Nephron progenitor cell (in vitro differentiated cells): ENCODE measurements at places on chromosomes 6 and 20.

GRCh38 chr6:106858653-106859092 is 115.9 kb downstream of the CD24 start:
- no peak for DNase-seq

DNA sequence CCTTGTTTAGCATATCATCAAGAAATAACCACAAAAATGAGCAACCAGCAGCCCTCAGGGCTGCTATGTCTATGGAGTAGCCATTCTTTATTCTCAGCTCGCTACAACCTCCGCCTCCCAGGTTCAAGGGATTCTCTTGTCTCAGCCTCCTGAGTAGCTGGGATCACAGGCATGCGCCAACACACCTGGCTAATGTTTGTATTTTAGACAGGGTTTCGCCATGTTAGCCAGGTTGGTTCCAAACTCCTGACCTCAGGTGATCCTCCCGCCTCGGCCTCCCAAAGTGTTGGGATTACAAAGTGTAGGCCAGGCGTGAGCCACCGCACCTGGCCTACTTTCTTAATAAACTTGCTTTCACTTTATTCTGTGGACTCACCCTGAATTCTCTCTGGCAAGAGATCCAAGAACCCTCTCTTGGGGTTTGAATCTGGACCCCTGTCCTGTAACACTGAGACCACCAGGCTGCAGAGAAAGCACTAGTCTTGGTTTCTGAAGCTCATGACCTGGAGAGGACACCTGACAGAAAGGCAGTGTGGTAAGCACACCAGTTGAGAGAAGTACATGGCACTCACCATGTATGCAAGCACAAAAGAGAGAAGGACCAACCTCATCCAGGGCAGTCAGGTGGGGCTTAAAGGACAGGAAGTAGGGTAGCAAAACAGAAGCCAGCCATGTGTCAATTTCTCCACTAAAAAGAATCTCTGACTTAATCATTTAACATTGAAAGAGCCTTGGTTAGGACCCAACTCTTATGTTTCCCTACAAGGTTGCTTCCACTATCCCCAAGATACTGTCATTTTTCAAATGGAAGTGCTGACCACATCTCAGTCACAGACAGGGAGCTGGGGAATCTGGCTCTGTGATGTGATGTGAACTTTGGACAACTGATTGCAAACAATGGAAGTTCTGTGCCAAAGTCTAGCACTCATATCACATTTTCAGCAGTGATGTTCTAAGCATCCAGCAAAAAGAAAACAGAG is 97.4 kb upstream of the DST start:
- no peak for DNase-seq

DNA sequence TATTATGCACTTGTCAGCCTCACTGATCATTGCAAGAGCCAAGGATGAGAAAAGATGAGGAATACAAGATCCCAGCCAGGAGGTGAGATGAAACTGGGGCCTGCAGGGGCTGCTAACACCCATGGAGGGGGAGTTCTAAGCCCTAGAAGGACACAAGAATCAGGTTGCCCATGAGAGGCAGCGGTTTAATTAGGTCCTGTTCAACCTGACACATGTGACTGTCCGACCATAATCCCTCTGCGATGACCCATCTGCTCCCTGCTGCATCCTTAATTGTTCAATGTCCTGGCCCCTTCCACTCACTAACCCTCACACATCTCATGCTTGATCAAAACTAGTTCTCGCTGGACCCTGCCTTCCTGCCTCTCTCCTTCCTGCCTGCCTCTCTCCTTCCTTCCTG is 52.2 kb upstream of the NNAT start:
- no peak for DNase-seq

GRCh38 chr6:148407372-148407771 is 64.7 kb downstream of the SASH1 start:
- DNase-seq, result no peak

DNA sequence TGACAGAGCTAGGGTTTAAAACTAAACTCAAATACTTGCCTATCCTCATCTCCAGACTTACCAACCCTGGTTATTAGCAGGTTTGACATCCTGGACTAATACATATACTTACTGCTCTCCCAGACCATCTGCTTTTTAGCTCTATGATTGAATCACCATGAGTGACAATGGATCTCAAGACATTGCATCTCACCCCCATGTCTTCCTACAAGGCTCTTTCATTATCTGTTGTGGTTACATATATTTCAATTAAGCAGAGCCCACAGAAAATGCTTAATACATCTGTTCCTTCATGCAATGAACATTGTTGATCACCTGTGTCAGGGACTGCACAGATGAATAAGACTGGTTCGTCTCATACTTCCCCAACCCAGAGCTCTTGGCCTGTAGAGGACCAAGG is 19.4 kb downstream of the SAMD3 start:
- DNase-seq, result no peak

- peak; percentile 61 for DNase-seq
Measured at GRCh38 chr20:62064770-62065673, 659 bp downstream of the TAF4 start.
